ENCODE measurements at places on chromosomes 4 and X. TPM values are rescaled to one million over a fixed set of nuclear protein-coding genes. Genes with fewer than 3 reads are reported as not detected.
A peak's percentile ranks its signal among the peaks of the same experiment; 100 is the strongest.

Gene ADAMTS3
- not detected for total RNA-seq

DNA sequence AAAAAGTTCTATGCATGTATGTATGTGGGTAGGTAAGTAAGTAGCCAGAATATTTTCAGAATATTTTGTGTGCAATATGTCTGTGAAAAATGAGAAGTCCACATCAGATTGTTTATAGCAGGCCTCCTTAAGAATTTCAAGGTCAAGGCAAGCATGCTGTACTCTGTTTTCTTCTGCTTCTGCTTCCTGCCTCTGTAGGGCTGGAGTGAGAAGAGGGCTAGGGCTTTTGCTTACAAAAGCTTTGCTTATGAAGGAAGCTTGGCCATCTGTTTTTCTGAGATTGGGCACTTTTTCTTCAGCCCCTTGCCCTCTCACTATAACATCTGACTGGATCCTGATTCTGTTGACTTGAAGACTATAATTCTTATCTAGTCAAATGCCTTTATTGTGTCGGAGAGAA is 150.4 kb downstream of the EMCN start:
- DNase-seq: no peak

- DNase-seq: no peak
These were observed 68.0 kb downstream of the ATP8A1 start for GRCh38 chr4:42588909-42589308.

DNA sequence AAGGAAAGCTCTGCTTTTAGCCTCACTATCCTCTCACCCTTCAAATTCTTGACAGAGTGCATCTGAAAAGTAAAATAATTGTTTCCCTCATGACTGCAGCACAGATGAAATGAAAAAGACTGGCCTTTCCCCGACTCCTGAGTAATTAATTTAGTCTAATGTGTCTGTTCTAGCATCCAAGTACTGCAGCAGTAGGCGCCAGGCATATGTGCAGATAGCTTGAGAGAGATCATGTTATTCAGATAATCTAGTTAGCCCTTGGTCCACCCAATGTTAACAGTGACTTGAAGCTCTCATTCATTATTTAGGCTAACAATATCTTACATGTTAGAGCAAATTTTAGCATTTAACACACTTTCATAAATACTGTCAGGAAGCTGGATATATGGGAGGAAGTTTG is 54.0 kb downstream of the MAP9 start:
- DNase-seq: no peak

DNA sequence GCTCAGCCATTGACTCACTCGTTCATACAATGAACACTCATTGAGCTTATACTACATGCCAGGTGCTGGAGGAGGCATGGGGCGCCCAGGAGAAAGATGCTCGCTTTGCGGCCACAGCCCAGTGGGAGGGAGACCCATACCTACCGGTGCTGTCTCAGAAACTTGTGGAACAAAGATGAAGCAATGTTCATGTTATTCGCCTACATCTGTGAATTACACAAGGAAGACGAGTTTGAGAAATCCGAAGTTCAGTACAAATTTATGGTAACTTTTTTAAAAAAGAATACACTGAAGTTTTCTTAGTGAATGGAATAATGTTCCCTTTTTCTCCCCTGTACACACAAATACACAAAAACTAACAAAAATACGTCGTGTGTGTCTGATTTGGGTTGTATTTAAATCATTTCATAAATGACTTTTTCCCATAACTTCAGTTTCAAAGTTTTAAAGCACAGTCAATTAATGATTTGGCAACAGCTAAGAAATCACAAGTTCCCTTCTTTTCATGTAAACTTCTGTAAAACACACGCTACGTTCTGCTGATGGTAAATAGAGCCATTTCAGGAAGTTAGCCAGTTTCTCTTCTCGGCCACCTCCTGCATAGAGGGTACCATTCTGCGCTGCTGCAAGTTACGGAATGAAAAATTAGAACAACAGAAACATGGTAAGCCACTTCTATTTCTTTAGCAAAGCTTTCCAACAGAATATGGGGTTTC is at the start of gene TLR8:
TSS of gene TLR8 (plus strand) at position 575 of the 716 bp plus-strand sequence. CDS start at position 662, 87 bp downstream.
- DNase-seq: no peak

- DNase-seq: no peak
These were observed 15.9 kb downstream of the USP46 start for GRCh38 chr4:52643190-52643589.

Gene UNC5C
- 0.07 TPM for total RNA-seq

DNA sequence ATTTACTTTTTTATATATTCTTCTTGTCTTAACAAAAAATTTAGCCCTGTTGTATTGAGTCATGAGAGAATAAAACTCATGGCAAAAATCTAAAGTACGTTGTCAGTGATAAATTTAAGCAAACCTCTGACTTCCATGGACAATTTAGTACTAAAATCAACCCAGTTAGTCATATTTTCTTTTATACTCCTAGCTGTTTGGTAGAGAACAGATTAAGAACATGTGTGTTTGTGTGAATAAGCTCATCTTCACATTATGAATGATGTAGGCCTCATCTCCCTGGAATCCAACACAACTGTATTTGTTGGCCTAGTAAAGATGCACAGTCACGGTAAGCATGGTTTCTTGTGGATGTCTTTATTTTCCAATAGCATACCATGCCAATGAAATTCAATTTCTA is 40.8 kb upstream of the FAM47B start:
- no peak for DNase-seq

Gene COQ2
- total RNA-seq: 20.1 TPM

Gene CT47B1
- not detected for total RNA-seq

DNA sequence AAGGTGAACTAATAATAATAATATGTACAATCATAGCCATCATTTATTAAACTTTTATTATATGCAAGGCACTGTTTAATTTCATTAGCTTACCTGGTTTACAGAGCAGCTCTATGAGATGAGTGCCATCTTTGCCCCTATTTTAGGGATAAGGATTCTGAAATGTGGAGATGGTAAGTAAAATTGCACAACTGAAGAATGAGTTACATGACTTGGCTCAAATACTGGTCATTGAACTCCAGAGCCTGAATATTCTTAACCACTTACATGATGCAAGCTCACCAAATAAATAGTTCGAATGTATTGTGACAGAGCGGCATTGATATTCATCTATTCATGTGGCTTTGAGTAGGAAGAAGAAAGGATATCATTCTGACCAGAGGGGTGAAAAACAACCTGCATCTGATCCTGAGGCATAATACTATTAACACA is 11.7 kb downstream of the ALB start:
- no peak for DNase-seq

DNA sequence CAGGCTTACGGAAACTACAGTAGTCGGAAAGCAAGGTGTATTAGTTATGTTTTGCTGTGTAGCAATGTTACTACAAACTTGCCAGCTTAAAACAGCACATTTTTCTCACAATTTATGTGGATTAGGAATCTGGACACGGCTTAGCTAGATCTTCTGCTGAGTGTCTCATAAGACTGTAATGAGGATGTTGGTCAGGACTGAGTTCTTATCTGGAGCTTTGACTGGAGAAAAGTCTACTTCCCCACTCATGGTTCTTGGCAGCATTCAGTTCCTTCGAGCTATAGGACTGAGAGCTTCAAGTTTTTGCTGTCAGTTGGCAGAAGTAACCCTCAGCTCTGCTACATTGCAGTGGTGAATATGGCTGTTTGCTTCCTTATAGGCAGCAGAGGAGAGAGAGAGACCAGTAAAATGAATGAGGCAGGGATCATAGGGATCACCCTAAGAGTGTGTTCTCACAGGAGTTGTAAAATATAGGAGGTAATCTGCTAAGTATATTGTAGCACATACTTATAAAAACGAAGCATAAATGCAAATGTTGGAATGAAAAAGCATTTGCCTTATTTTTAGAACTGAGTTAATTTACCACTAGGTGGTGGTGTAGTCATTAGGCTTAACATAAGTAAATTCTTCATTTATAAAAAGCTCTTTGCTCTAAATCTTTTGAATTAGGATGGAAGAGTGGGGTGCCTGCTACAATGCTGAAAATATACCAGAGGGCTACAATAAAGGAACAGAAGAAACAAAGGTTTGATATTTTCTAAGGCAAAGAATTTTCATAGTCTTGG is 38.6 kb downstream of the ALG13 start:
- no peak for DNase-seq

Gene AADAT
- total RNA-seq: not detected

Gene CYSLTR1
- 3.1 TPM for total RNA-seq

Gene NPY2R
- not detected for total RNA-seq

GRCh38 chr4:77653162-77653758 is 47.6 kb downstream of the CXCL13 start:
- no peak for DNase-seq

GRCh38 chr4:124631760-124632159 is 80.8 kb downstream of the ANKRD50 start:
- DNase-seq: peak; percentile 12

GRCh38 chr4:154625971-154626370 is 13.5 kb upstream of the FGG start:
- DNase-seq: no peak

DNA sequence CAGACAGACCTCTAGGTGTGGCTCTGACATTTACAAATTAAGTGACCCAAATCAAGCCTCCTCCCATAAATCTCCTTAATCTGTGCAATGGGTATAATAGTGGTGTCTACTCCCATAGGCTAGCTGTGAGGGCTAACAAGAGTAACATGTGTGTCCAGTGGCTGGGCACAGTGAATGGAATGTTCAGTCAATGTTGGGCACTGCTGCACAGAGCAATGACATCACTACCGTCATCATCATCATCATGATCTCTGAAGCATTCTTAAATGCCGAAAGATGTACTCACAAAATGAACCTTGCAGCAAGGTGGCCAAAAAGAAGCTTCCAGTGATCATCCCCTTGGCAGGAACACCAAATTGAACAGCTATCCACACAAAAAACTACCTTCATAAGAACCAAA is 43.5 kb downstream of the CHRNA9 start:
- DNase-seq: no peak

DNA sequence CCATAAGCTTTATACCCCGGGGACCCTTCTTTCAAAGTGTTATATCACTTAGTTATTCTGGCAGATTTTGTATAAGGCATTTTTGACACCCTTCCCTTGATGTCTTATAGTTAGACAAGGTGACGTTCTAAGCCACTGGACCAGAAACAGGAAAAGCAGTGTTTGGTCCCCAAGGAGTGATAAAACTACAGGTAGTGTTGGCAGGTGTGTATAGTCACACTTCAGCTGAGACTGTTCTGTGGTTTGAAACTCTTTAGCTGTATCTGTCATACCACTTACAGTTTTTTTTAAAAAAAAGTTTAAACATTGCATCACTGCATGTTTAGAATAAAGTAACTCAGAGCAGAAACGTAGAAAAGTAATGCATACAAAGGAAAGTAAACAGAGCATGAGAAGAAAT is 48.5 kb downstream of the TLL1 start:
- no peak for DNase-seq

Gene OPN1MW
- not detected for total RNA-seq

DNA sequence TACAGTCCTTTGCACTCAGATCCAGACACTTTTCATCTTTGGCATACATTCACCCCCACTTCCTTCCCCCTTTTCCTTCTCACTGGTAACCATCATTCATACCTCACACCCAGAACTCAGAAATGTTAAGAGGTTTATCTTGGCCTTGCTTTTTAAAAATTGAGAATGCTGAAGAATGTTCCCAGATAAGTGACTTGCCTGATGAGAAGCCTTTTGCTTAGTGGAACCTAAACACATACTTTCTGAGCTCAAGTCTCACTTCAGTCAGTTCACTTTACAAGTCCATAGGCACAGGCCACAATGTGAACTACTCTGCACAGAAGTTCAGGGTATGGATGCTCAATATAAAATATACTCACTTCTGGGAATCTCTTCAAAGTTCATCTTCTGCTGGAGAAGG is 129.4 kb downstream of the GRIA3 start:
- no peak for DNase-seq

DNA sequence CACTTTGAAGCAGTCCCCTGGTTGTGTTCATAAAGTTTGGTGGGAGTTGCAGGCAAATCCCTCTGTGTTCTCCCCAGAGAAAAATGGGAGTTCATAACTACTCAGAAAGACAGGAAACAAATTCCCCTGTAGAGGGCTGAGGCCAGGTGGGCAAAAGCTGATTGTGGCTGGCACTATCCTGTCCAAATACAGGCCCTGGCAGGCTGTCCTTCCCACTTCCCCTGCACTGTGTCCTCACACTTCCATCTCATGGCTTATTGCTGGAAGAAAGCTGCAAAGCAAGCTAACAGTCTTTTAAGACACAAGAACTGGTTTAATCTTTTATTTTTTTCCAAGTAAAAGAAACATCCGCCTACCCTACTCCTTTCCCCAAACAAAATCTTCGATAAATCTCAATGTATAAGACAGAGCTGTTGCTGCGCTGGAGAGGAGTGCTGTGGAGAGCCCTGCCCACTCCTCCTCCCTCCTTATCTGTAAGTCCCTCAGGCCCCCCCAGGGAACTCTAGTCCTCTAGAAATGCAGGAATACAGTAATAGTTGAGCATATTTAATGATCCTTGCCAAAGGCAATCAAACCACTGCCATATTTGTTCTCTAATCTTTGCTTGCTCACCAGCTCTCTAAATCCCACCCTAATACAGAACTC is 14.0 kb downstream of the TAPT1 start:
- no peak for DNase-seq

- no peak for DNase-seq
These were observed 84.8 kb upstream of the C1QTNF7 start for GRCh38 chr4:15343000-15343399.

Gene GRIA2
- total RNA-seq: not detected

Gene FHDC1
- total RNA-seq: 0.09 TPM

Gene ATP1B4
- total RNA-seq: not detected

Gene MAGEA9B
- not detected for total RNA-seq

GRCh38 chrX:70444946-70445656 is 466 bp downstream of the DLG3 start:
- no peak for DNase-seq

Gene NAP1L3
- 2.2 TPM for total RNA-seq

Gene TLR3
- not detected for total RNA-seq

GRCh38 chr4:4666693-4667621 is 125.1 kb upstream of the STX18 start:
- no peak for DNase-seq

- no peak for DNase-seq
These were observed 281.2 kb upstream of the DIAPH2 start for GRCh38 chrX:96403446-96403845.

Data from activated CD4-positive, alpha-beta T cell treated with anti-CD3 and anti-CD28 coated beads for 36 hours (primary cell).